Ovary (tissue), 10 donors: ENCODE measurements at places on chromosomes 1 and 21. TPM values are rescaled to one million over a fixed set of nuclear protein-coding genes. Genes with fewer than 3 reads are reported as not detected.

DNA sequence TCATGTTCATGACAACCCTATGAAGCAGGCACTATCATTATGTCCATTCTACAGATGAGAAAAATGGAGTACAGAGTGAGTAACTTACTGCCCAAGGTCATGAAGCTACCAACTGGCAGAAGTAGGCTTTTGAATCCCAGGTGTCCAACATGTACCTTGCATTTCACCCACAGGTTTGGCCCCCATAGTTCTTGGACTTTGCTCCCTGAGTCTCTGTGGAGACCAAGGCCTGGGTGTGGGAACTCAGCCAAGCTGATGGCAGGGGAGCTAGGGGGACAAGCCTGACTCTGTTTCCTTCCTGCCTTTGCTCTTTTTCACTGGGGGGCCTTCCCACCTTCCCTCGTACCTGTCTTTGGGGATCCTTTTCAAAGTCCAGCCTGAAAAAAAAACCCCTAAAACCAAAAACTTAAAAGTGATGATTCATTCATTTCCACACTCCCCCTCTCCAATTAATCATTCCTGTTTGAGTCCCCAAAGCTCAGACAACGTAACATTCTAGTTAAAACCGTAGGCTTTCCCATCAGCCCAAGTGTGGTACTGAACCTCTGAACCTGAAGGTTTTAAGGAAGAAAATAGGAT, 8.5 kb upstream of the TTC22 start:
- DNase-seq, result no peak
- H3K27ac ChIP-seq, result no peak overlapping the region
- H3K27me3 ChIP-seq, result no peaks in the 10 kb centered on the region
- H3K4me1 ChIP-seq, result no peaks in the 10 kb centered on the region

DNA sequence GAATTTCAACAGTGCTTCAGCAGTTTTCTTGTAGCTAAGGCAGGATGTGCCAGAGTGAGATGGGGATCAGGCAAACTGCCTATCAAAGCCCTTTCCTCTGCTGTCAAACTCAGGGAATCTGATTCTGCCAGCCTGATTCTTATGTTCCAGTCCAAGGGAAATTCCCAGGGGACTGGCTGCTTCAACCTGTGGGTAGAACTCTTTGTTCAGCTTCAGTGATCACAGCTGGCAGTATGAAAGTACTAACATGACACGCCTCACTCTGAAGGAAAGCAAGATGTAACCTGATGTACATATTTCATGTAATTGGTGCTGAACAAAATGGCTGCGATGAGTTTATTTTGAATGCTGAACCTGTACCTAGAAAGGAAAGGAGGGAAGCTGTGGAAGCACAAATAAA, 40.1 kb upstream of the SLC5A9 start:
- H3K4me1 ChIP-seq, result no peaks in the 10 kb centered on the region
- no peak overlapping the region for H3K27ac ChIP-seq
- DNase-seq, result no peak
- H3K36me3 ChIP-seq, result no peaks in the 10 kb centered on the region
- H3K27me3 ChIP-seq, result no peaks in the 10 kb centered on the region
- no peak overlapping the region for H3K4me3 ChIP-seq

- H3K4me3 ChIP-seq, result no peak overlapping the region
- H3K27ac ChIP-seq, result no peak overlapping the region
- no peaks in the 10 kb centered on the region for H3K27me3 ChIP-seq
Observed at GRCh38 chr1:99600782-99601181, 45.1 kb upstream of the PALMD start.

Gene ZNF678
- 11.8 TPM for total RNA-seq

DNA sequence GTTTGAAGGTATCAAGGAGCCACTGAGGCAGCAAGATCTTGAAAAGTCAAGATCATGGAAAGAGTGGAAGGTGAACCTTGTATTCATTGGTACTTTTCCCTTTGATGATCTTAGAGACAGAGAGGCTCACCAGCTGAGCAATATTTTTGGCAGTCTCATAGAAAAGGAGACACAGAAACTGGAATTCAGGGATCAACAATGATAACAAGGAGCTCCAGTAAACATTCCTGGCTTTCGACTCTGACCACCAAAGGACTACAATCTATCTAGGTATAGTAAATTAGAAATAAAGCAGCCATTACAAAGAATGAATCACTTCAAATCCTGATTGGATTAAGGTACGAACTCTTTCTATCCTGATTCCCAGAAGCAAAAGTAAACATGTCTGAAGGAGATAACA, 615.4 kb downstream of the KIF26B start:
- no peaks in the 10 kb centered on the region for H3K36me3 ChIP-seq
- no peak overlapping the region for H3K4me3 ChIP-seq
- H3K27me3 ChIP-seq, result no peaks in the 10 kb centered on the region
- no peak for DNase-seq

GRCh38 chr1:233505130-233505529, 108.8 kb upstream of the KCNK1 start:
- H3K4me1 ChIP-seq, result no peaks in the 10 kb centered on the region
- H3K36me3 ChIP-seq, result no peaks in the 10 kb centered on the region
- H3K27me3 ChIP-seq, result no peaks in the 10 kb centered on the region
- no peak overlapping the region for H3K4me3 ChIP-seq

DNA sequence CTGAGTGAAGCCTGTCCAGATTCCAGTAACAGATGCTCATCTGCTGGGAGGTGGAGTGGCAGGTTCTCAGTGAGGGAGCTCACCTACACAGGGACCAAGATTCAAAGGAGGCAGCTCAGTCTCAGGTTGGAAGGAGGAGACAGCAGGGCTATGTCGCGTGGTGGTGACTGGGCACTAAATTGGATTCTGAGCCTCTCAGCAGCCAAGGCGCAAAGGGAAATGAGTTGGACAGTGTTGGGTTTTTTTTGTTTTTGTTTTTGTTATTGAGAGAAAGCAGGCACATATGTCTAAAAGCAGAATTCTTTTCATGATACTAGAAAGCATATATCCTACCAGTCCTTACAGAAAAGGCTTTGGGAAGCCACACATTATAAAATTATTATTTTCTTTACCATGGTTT, 26.2 kb downstream of the UMODL1 start:
- H3K36me3 ChIP-seq, result no peaks in the 10 kb centered on the region
- no peaks in the 10 kb centered on the region for H3K4me1 ChIP-seq
- no peaks in the 10 kb centered on the region for H3K27me3 ChIP-seq
- no peak for DNase-seq
- H3K27ac ChIP-seq, result no peak overlapping the region

DNA sequence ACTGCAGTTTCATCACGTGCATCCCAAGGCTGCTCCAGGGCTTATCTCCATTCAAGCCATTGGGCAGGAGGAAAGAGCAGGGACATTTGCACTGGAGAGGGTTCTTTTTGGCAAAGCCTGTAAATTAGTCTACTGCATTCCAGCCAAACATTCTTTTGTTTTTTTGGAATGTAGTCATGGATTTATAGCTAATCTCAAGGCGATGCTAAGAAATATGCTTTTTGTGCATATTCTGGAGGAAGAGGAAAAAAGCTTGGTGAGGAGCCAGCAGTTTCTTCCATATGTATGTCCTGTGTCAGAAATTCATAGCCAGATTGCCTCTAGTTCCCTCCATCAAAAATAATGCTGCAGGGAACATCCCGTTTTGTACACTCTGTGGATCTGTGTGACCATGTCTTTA, 221.4 kb downstream of the BACH1 start:
- H3K4me1 ChIP-seq, result no peaks in the 10 kb centered on the region
- H3K27ac ChIP-seq, result no peak overlapping the region
- no peak overlapping the region for H3K4me3 ChIP-seq
- no peaks in the 10 kb centered on the region for H3K36me3 ChIP-seq

GRCh38 chr1:109425391-109426280, 612 bp downstream of the PSMA5 start:
- H3K27ac ChIP-seq, result no peak overlapping the region
- peaks cover 3% of the 10 kb centered on the region for H3K4me1 ChIP-seq
- H3K27me3 ChIP-seq, result no peaks in the 10 kb centered on the region

- H3K27me3 ChIP-seq, result no peaks in the 10 kb centered on the region
- no peaks in the 10 kb centered on the region for H3K4me1 ChIP-seq
- no peak overlapping the region for H3K27ac ChIP-seq
- no peak for DNase-seq
- no peaks in the 10 kb centered on the region for H3K36me3 ChIP-seq
Observed at GRCh38 chr1:9518454-9518998, 20.7 kb upstream of the SLC25A33 start.

Gene TGFB2
- total RNA-seq, result 5.1 TPM

DNA sequence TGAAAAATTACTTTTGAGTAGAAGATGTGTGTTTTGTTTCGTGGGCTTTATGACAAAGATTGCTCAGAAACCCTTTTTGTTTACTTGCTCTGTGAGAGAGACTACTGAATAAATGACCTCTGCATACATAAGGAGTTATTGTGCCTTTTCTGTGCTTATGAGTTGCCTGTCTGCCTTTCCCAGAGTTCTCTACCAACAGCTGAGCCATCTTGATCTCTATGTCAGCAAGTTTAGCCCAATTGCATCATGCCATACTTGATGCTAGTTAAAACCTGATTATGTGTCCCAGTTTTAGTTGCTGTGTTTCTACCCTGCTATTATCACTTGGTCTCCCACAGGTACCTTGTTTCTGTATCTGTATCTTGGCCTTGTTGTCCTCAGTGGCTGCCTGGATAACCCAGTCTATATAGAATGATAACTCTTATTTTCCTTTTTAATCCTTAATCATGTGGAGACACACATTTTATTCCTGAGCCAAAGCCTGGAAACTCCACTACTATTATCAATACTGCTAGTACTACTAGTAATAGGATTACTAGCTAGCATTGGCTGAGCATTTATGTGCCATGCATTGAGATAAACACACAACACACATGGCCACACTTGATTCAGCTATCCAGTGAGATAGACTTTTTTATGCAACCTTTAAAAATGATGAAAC, 28.7 kb upstream of the GNG12 start:
- no peaks in the 10 kb centered on the region for H3K4me1 ChIP-seq
- H3K4me3 ChIP-seq, result no peak overlapping the region
- H3K36me3 ChIP-seq, result no peaks in the 10 kb centered on the region
- DNase-seq, result no peak
- H3K27ac ChIP-seq, result no peak overlapping the region

GRCh38 chr1:112933820-112934571, 22.0 kb downstream of the SLC16A1 start:
- H3K27ac ChIP-seq, result no peak overlapping the region
- H3K27me3 ChIP-seq, result no peaks in the 10 kb centered on the region
- no peak overlapping the region for H3K4me3 ChIP-seq
- DNase-seq, result no peak
- no peaks in the 10 kb centered on the region for H3K36me3 ChIP-seq

Gene FAM110D
- 3.6 TPM for total RNA-seq

DNA sequence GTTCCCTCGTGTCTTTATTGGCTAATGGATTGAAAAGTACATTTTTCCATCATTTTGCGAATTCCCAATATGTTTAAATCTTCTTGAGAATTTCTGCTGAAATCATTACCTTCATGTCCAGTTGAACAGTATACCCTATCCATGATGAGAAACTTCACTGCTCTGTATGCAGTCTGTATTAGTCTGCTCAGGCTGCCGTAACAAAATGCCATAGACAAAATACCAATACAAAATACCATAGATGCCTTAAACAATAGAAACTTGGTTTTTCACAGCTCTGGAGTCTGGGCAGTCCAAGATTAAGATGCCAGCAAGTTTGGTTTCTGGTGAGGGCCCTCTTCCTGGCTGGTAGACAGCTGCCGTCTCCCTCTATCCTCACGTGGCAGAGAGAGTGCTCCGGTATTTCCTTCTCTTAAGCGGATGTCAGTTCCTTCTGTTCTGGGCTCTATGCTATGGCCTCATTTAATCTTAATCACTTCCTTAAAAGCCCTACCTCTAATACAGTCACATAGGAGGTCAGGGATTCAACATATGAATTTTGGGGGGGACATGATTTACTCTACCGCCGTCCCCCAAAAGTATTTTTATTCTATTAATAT, 27.0 kb downstream of the CXADR start:
- no peak overlapping the region for H3K4me3 ChIP-seq
- H3K27ac ChIP-seq, result no peak overlapping the region
- no peaks in the 10 kb centered on the region for H3K4me1 ChIP-seq

Gene LENEP
- not detected for total RNA-seq

Gene FAM78B
- total RNA-seq, result 1.1 TPM

DNA sequence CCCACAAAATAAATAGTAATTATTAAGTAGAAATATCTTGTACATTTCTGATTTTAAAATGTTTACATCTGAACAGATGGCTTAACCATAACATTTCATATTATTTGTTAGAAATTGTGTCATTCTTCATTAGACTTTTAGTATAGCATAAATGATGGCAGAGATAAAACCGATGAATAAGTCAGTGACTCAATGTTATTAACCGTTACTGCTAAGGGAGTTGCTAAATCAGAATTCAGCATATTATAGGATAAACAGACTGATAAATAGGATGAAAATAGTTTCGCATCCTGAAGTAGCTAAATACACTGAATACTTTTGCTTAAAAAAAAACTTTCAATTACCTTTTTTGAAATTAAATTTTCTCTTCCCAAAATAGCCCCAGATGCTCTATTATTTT, 610.6 kb upstream of the ZP4 start:
- no peaks in the 10 kb centered on the region for H3K27me3 ChIP-seq
- no peak overlapping the region for H3K27ac ChIP-seq
- no peaks in the 10 kb centered on the region for H3K4me1 ChIP-seq
- no peak for DNase-seq
